Mesenchymal stem cell (in vitro differentiated cells and primary cell): ENCODE measurements at places on chromosomes 3 and 15.

- H3K4me1 ChIP-seq = peaks cover 53% of the 10 kb centered on the region
- H3K27ac ChIP-seq = no peak overlapping the region
- DNase-seq = peak; percentile 89
- H3K36me3 ChIP-seq = peaks cover 19% of the 10 kb centered on the region
- no peaks in the 10 kb centered on the region for H3K27me3 ChIP-seq
- no peak overlapping the region for H3K4me3 ChIP-seq
Observed at GRCh38 chr15:40106203-40107161, 2.2 kb downstream of the BMF start.

- no peak overlapping the region for H3K27ac ChIP-seq
- DNase-seq = no peak
- no peak overlapping the region for H3K4me3 ChIP-seq
- no peaks in the 10 kb centered on the region for H3K36me3 ChIP-seq
- H3K27me3 ChIP-seq = peaks cover 2% of the 10 kb centered on the region
Observed at GRCh38 chr3:108119398-108120104, 28.7 kb upstream of the CD47 start.

GRCh38 chr15:99180086-99180963 lies 69.1 kb downstream of the TTC23 start:
- H3K4me3 ChIP-seq = no peak overlapping the region
- peaks cover 19% of the 10 kb centered on the region for H3K36me3 ChIP-seq
- H3K4me1 ChIP-seq = peaks cover 2% of the 10 kb centered on the region
- no peak for DNase-seq
- H3K27me3 ChIP-seq = no peaks in the 10 kb centered on the region

DNA sequence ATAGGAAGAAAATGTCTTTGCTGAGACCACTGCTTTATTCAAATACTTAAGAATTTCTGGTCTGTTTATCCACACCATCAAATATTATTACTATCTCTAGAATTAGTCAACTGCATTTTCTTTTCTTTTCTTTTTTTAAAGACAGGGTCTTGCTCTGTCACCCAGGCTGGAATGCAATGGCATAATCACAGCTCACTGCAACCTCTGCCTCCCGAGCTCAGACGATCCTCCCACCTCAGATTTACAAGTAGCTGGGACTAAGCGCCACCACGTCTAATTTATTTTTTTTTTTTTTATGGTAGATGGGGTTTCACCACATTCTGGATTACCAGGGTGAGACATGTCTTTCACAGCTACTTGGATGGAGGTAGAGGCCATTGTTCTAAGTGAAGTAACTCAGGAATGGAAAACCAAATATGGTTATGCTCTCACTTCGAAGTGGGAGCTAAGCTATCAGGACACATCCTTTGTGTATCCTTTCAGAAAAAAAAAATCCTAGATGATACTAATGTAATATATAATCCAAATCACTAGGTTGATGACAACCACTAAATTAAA lies 52.8 kb downstream of the STAG1 start:
- H3K27me3 ChIP-seq = no peaks in the 10 kb centered on the region
- H3K36me3 ChIP-seq = no peaks in the 10 kb centered on the region
- peaks cover 1% of the 10 kb centered on the region for H3K4me1 ChIP-seq
- no peak for DNase-seq

DNA sequence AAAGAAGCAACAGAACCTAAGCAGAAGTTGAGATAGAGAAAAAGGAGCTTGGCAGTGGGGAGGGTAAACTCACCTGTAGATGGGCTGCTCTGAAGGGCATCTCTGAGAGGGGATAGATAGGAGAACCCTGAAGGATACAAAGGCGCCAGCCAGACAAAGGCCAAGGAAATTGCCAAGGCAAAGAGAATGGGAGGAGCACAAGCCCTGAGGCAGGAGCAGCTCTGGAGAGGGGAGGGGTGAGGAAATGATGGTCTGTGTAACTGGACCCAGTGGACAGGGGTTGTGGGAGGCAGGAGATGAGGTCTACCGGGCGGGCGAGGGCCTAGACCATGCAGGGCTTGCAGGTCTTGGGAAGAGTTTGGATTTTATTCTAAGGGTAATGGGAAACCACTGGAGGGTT lies 2.3 kb upstream of the PDIA5 start:
- H3K27ac ChIP-seq = no peak overlapping the region
- no peak overlapping the region for H3K4me3 ChIP-seq
- DNase-seq = no peak
- H3K36me3 ChIP-seq = no peaks in the 10 kb centered on the region
- peaks cover 14% of the 10 kb centered on the region for H3K4me1 ChIP-seq

- peak overlapping the region; percentile 55 for H3K27ac ChIP-seq
- peak overlapping the region; percentile 86 for H3K4me3 ChIP-seq
- peak; percentile 78 for DNase-seq
- no peaks in the 10 kb centered on the region for H3K27me3 ChIP-seq
- no peaks in the 10 kb centered on the region for H3K36me3 ChIP-seq
- H3K4me1 ChIP-seq = peaks cover 2% of the 10 kb centered on the region
Observed at GRCh38 chr15:55993804-55994560, 570 bp upstream of the NEDD4 start.

- no peak overlapping the region for H3K4me3 ChIP-seq
- no peaks in the 10 kb centered on the region for H3K4me1 ChIP-seq
- H3K27me3 ChIP-seq = no peaks in the 10 kb centered on the region
- H3K36me3 ChIP-seq = no peaks in the 10 kb centered on the region
- H3K27ac ChIP-seq = no peak overlapping the region
Observed at GRCh38 chr15:47484059-47484458, 233.2 kb upstream of the SEMA6D start.

DNA sequence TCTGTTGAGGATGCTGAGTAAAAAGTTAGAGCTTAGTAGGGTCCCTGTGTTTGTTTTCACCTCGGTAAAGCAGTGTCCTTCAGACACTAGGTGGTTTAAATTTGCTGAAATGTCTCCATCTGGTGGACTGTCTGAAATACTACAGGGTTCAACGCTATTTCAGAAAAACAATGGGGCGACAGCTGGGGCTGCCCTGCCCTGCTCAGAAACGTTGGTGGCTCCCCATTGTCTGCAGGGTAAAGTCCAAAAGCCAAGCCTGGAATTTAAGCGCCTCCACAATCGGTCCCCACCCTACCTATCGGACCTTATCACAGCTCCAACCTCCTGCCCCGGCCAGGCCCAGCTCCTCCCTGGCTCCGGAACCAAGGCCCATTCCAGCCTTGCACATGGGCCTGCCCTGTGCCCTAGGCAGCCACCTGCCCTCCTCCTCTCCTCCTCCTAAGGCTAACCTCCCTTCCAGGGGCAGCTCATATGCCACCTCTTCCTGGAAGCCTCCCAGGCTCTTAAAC lies 4.3 kb upstream of the TSEN2 start:
- H3K27ac ChIP-seq = no peak overlapping the region
- H3K36me3 ChIP-seq = no peaks in the 10 kb centered on the region
- no peak overlapping the region for H3K4me3 ChIP-seq
- peak; percentile 60 for DNase-seq

- no peaks in the 10 kb centered on the region for H3K36me3 ChIP-seq
- no peak overlapping the region for H3K27ac ChIP-seq
- peaks cover 56% of the 10 kb centered on the region for H3K27me3 ChIP-seq
- peak overlapping the region; percentile 60 for H3K4me3 ChIP-seq
Observed at GRCh38 chr3:22371607-22372291, 620.7 kb upstream of the ZNF385D start.

- H3K36me3 ChIP-seq = no peaks in the 10 kb centered on the region
- no peak overlapping the region for H3K4me3 ChIP-seq
Observed at GRCh38 chr3:117545484-117545883, 835.9 kb downstream of the TUSC7 start.

DNA sequence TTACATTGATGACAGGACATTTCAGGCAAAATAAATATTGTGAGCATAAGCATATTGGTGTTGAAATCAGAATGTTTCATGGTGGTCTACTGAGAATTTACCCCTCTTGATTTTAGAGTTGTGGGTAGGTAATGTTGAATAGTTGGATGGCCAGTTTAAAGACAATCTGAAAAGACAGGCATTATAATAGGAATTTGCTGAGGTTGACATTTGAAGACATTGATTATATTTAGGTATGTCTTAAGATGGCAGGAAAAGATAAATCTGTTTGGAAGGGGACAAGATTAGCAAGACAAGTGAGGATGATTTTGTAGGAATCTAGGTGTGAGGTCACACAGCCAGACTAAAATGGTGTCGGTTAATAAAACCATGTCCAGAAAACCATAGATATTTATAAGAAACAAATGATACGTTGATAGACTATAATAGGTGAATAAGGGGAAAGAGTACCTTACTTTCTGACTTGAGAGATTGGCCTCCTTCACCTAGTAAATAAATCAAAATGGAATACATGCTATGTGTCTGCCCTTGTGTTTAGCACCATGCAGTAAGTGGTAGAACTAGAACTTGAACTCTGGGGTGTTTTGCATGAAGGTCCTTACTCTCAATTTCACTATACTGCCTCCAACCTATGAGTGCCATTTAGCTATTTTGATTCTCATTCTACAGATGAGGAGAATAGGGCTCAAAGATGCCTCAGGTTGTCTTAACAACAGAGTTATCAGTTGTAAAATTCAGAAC lies 57.9 kb downstream of the ALCAM start:
- H3K4me1 ChIP-seq = no peaks in the 10 kb centered on the region
- no peaks in the 10 kb centered on the region for H3K36me3 ChIP-seq
- no peak overlapping the region for H3K27ac ChIP-seq
- no peak overlapping the region for H3K4me3 ChIP-seq
- H3K27me3 ChIP-seq = no peaks in the 10 kb centered on the region
- no peak for DNase-seq

- no peak overlapping the region for H3K27ac ChIP-seq
- no peaks in the 10 kb centered on the region for H3K36me3 ChIP-seq
- H3K4me1 ChIP-seq = peaks cover 50% of the 10 kb centered on the region
- no peak overlapping the region for H3K4me3 ChIP-seq
- no peaks in the 10 kb centered on the region for H3K27me3 ChIP-seq
Observed at GRCh38 chr15:74390647-74391288, 23.3 kb upstream of the CYP11A1 start.

GRCh38 chr3:133937061-133937686 lies 41.5 kb upstream of the RAB6B start:
- no peak overlapping the region for H3K27ac ChIP-seq
- H3K36me3 ChIP-seq = no peaks in the 10 kb centered on the region
- no peak for DNase-seq
- H3K4me3 ChIP-seq = no peak overlapping the region
- H3K27me3 ChIP-seq = peaks cover 52% of the 10 kb centered on the region

DNA sequence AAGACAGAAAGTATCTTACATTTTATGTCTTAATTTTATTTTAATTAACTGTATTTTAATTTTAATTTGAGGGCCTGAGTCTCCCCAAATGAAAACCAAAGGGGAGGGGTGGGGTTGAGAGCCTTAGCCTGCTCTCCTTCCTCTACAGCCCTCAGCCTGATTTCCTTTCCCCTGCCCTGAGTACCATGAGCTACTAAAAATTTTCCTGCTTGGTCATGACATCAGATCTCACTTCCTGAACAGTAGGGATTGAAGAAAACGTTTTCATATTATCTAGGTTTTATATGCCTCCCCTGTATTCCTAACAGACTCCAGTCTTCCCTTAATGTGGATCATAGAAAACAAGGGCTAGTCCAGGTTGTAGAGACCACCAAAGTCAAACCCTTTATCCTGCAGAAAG lies 133.9 kb downstream of the MYLK start:
- no peak overlapping the region for H3K4me3 ChIP-seq
- H3K4me1 ChIP-seq = peaks cover 21% of the 10 kb centered on the region
- H3K27ac ChIP-seq = peak overlapping the region; percentile 99
- H3K36me3 ChIP-seq = peaks cover 26% of the 10 kb centered on the region
- DNase-seq = no peak
- H3K27me3 ChIP-seq = no peaks in the 10 kb centered on the region

DNA sequence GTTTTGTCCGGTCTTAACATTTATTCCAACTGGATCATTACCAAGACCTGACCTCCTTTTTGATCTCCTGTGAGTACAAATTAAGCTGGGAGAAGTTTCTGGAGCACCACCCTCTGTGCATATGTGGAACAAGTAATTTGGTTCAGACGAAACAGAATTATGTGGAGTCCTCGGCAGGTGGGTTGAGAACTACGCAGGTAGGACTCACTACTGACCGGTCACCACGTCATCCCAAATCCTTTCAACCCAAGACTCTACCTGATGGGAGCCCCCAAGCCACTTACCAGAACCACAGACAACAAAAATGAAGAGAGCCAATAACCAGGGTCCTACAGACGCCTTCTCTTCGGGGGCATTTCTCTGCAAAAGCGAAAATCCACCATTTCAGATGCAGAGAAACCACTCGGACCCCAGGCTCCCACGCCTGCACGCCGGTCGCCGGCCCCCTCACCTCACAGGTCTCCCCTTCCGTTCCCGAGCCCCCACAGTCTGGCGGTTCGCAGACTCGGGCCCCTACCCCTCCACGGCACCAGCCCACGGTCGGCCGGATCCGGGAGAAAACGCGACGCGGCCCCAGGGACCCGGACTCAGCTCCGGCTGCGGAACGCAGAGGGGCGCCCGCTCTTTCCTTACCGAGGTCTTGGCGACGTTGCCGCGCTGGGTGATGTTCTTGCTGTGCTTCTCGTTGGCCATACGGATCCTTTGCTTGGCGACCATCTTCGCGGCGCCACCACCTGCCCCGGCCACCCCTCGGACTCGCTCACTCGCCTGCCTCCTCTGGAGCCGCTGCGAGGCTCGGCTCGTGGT lies 674 bp downstream of the SERP1 start:
- peak; percentile 16 for DNase-seq
- peak overlapping the region; percentile 98 for H3K4me3 ChIP-seq
- H3K27me3 ChIP-seq = no peaks in the 10 kb centered on the region

DNA sequence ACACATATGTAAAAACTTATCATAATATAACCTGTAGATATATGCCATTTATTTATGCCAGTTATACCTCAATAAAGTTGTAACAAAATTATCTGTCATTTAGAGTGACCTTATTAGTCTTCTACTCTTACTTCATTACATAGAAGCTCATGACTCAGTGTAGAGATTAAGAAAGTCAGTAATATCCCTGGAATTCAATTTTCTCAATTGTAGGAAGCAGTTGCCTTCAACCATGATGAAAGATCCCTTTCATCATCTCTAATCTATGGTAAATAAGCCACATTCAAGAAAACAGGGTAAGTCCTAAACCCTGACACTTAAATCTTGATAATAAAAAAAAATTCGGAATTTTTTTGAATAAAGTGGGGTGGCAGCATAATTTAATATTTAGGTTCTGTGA lies 216.5 kb upstream of the PEX5L start:
- DNase-seq = no peak
- H3K27me3 ChIP-seq = no peaks in the 10 kb centered on the region
- no peaks in the 10 kb centered on the region for H3K4me1 ChIP-seq
- H3K27ac ChIP-seq = no peak overlapping the region

- H3K27me3 ChIP-seq = no peaks in the 10 kb centered on the region
- DNase-seq = peak; percentile 7
- no peak overlapping the region for H3K27ac ChIP-seq
- peaks cover 26% of the 10 kb centered on the region for H3K36me3 ChIP-seq
- no peak overlapping the region for H3K4me3 ChIP-seq
Observed at GRCh38 chr3:125281381-125281780, 68.8 kb upstream of the SLC12A8 start.

DNA sequence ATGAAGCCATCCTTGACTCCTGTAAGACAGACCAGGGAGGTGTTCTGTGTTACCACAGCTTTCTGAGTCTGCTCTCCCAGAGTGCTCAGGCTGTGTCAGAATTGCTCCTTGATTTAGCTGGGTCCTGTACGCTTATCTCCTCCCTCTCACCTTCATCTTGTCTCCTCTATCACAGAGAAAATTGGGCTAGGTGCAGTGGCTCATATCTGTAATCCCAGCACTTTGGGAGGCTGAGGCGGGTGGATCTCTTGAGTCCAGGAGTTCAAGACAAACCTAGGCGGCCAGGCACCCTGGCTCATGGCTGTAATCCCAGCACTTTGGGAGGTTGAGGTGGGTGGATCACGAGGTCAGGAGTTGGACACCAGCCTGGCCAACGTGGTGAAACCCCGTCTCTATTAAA lies 5.9 kb downstream of the SCAMP5 start:
- no peak overlapping the region for H3K27ac ChIP-seq
- DNase-seq = no peak
- no peak overlapping the region for H3K4me3 ChIP-seq
- peaks cover 2% of the 10 kb centered on the region for H3K4me1 ChIP-seq
- no peaks in the 10 kb centered on the region for H3K36me3 ChIP-seq
